CD4-positive, alpha-beta T cell treated with Interleukin-15 for 1 hour (primary cell): ENCODE measurements at places on chromosomes 4 and X.

DNA sequence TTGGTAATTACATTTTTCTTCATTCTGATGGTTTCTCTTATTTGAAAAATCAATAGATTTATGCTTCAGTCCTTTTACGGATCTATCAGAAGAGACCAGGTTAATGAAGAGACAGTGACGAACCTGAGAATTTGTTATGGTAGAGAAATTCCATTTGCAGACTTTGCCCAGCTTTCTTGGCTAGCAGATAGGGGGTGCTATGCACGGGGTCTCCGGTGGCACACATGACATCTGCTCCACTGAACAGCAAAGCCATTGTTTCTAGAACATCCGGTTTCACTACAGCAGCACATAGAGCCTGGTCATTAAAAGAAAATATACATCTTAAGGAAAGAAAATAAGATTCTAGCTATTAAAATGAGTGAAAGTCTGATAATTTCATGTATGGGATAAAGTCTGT is 85.1 kb downstream of the ARAP2 start:
- no peak for DNase-seq

- DNase-seq: no peak
Observed at GRCh38 chrX:72027024-72027913, 104.4 kb downstream of the RTL5 start.

GRCh38 chr4:124092541-124092984 is 620.0 kb downstream of the ANKRD50 start:
- no peak for DNase-seq

- DNase-seq: no peak
Observed at GRCh38 chrX:19707246-19707871, 180.0 kb downstream of the SH3KBP1 start.

DNA sequence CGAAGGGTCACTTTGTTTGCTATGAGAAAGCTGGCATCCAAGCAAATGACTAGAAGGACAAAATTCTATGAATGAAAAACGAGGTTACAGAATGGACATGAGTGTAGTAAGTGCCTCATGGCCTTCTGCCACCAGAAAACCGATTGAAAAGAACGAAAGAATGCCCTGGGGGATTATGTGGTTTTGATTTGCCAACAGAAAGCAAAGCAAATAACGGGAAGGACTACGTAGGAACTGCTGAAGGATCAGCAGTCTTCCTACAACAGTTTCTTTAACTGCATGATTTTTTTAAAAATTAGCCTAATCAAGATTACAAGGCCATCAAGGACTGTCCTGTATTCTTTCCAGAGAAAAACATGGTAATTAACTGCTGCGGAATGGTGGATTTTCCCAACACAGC is 50.6 kb downstream of the NRK start:
- DNase-seq: no peak

- DNase-seq: no peak
Observed at GRCh38 chrX:57121816-57122215, 468 bp upstream of the SPIN2B start.

- DNase-seq: peak; percentile 50
Observed at GRCh38 chr4:2570551-2571222, 34.2 kb downstream of the FAM193A start.

DNA sequence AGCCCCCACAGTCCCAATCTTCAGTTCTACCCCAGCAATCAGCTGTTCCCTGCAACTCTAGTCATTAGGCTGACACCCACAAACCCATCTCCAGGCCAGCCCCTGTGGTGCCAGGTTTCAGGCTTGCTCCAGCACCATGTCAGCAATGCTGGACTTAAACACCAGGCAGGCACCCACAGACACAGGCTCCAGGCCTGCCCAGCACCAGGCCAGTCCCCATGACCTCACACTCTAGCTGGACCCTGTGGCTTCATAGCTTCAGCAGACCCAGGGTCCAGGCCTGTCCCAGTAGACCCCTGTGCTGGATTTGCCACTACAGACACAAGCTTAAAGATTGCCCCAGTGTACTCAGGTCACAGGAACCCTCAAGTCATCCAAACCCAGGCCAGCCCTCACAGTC is 300.3 kb downstream of the CHIC1 start:
- no peak for DNase-seq

GRCh38 chr4:72505314-72505744 is 63.7 kb downstream of the ADAMTS3 start:
- no peak for DNase-seq

DNA sequence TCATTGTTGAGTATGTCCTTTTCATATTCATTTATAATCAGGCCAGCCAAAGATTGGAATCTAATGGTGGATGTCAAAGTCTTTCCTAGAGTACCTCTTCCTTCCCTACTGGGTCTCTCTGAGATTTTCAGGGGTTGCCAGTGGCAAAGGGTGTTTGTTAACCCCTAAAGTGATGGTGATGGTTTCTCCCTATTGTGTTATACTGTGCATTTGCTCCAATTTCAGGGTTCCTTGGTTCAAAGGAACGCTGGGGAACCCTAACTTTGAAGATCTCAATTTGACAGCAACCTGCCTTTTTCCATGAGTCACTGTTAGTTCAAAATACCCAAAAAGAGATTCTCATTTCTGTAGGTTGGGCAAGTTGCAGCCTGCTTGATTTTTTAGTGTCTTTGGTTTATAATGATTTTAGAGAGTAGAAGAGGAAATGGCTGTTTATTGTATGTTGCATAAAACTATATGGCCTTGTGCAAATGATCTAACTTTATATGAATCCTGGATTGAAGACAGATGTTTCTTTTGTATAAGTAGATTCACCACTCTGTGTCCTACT is 23.0 kb downstream of the GAB1 start:
- DNase-seq: no peak

DNA sequence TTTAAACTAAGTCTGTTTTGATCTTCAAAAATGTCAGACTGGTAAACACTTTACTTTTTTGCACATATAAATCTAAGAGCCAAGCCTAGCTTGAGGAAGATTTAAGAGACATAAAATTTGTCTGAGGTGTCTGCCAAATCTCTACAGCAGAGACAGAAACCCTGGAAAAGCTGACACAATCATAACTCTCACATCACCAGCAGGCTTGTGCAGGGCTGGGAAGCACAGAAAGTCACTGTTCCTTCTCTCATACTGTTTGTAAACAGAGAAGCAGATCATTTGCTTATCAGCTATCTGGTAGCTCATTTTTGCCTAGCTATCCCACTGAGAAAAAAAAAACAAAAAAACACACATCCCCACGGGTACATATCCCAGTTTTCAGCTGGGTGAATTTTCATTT is 7.0 kb downstream of the ENOX2 start:
- DNase-seq: no peak
